ENCODE measurements at places on chromosomes 1 and 21.

DNA sequence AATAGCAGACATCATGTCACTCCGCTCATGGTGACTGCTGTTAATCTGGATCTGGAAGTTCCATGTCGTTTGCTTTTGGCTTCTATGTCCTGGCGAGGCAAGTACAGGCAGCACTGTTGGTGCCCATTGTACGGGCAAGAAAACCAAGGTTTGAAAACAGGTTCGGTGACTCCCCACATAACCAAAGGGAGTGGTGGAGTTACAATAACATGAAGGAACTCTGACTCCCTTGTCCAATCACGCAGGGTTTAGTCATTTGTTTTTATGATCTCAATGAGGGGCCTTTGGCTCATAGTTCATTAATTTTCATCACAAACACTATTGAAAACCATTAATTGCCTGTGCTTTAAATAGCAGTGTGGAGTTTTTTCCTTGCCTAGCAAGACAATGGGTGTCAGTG lies 82.9 kb upstream of the SSX2IP start:
- no peak for DNase-seq

DNA sequence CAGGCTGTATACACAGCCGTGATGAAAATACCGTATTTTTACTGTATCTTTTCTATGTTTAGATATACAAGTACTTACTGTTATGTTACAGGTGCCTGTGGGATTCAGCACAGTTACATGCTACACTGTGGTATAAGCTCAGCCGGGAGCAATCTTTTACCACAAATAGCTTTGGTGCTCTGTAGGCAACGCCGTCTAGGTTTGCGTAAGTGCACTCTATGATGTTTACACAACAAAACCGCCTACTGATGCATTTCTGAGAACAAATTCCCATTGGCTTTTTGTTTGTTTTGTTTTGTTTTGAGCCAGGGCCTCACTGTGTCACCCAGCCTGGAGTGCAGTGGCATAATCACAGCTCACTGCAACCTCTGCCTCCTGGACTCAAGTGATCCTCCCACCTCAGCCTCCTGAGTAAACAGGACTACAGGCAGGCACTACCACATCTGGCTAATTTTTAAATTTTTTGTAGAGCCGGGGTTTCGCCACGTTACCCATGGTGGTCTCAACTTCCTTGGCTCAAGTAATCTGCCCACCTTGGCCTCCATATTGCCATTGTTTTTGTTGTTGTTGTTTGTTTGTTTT lies 81.0 kb downstream of the SCCPDH start:
- DNase-seq = no peak

GRCh38 chr1:224380003-224380402 lies 23.3 kb downstream of the CNIH4 start:
- no peak for DNase-seq

- DNase-seq = peak; percentile 67
Measured at GRCh38 chr1:236495467-236496112, 28.2 kb upstream of the LGALS8 start.

DNA sequence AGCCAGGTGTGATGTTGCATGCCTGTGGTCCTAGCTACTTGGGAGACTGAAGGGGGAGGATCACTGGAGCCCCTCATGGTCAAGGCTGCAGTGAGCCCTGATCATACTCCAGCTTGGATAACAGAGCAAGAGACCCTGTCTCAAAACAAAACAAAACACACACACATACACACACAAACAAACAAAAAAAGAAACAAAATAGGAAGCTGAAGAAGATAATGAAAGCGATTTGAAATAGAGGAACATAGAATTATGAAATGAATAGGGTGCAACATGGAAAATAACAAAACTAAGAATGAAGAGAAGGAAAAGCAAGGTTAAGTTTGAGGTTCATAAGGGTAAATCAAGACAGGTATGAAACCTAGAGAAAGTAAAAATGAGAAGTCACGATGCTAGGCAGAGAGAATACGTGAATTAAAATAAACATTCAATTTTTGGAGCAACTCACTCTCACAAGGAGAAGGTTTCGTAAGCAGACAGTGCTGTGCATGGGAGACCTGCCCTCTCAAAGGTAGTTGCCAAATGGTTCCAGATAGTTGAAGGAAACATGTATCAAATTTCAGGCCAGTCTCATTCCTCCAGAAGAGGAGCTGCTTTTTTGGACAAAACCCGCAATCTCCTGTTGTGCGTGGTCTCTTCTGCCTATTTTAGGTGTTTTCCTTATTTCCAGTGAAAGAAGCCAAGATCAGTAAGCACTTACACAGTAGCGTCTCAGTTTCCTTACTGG lies 3.3 kb downstream of the CD46 start:
- no peak for DNase-seq
